Activated naive CD8-positive, alpha-beta T cell treated with anti-CD3 and anti-CD28 coated beads for 36 hours (primary cell): ENCODE measurements at places on chromosomes 2 and 18.
A peak's percentile ranks its signal among the peaks of the same experiment; 100 is the strongest.

DNA sequence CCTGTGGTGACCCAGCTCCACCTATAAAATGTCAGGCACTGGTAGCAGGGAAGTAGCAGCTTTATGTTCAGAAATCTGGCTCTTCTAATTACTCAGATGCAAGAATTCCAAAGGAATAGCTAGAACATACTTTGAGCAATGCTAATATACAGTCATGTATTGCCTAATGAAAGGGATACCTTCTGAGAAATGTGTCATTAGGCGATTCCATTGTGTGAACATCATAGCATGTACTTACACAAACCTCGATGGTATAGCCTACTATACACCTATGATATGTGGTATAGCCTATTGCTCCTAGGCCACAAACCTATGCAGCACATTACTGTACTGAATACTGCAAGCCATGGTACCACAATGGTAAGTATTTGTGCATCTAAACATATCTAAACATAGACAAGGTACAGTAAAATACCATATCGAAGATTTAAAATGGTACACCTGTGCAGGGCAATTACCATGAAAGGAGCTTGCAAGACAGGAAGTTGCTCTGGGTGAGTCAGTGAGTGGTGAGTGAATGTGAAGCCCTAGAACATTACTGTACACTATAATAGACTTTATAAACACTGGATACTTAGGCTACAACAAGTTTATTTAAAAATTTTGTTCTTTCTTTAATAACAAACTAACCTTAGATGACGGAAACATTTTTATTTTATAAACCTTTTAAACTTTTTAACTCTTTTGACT, 50.3 kb upstream of the ETAA1 start:
- DNase-seq, result no peak

DNA sequence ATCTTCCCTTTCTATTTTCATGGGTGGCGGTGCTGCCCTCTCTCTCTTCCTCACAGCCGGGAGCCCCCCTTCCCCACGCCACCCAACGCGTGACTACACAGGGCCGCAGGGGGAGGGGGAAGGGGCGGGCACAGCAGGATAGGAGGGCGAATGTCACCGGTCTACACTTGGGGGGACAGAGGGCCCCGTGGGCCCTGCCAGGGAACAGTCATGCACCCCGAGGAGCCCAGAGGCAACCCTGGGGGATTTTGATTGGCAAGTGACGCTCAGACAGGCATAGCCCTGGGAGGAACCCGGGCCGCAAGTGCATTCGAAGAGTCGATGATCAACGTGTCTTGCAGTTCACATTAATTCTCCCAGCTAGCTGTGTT, 91.1 kb upstream of the ANKRD30BL start:
- no peak for DNase-seq

- DNase-seq, result no peak
Measured at GRCh38 chr2:101509499-101510284, 34.8 kb upstream of the RFX8 start.

GRCh38 chr2:28394331-28394877, 1.7 kb downstream of the FOSL2 start:
- DNase-seq, result no peak

DNA sequence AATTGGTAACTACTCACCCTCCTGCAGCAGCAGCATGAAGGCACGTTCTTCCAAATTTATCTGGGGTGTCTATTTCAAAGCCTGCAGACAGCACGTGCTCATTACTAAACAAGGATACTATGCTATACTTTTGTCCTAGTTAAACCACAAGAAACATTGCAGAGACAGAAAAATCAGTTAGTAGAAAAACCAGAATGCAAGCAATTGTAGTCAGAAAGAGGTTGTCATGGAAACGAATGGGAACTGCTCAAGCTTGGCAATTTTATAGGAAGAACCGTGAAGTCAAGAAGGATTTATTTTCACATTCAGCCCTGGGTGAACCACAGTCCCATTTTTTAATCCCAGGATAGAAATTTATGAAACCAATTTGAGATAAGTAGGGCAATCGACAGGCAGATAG, 162.2 kb upstream of the PGAP1 start:
- DNase-seq, result no peak

GRCh38 chr2:86027196-86027921, 78.3 kb downstream of the POLR1A start:
- DNase-seq, result no peak

- no peak for DNase-seq
Measured at GRCh38 chr2:197092431-197092830, 165.9 kb upstream of the PGAP1 start.

GRCh38 chr2:109006971-109007370, 18.0 kb upstream of the EDAR start:
- no peak for DNase-seq

- no peak for DNase-seq
Measured at GRCh38 chr2:202695166-202695565, 60.4 kb downstream of the FAM117B start.

DNA sequence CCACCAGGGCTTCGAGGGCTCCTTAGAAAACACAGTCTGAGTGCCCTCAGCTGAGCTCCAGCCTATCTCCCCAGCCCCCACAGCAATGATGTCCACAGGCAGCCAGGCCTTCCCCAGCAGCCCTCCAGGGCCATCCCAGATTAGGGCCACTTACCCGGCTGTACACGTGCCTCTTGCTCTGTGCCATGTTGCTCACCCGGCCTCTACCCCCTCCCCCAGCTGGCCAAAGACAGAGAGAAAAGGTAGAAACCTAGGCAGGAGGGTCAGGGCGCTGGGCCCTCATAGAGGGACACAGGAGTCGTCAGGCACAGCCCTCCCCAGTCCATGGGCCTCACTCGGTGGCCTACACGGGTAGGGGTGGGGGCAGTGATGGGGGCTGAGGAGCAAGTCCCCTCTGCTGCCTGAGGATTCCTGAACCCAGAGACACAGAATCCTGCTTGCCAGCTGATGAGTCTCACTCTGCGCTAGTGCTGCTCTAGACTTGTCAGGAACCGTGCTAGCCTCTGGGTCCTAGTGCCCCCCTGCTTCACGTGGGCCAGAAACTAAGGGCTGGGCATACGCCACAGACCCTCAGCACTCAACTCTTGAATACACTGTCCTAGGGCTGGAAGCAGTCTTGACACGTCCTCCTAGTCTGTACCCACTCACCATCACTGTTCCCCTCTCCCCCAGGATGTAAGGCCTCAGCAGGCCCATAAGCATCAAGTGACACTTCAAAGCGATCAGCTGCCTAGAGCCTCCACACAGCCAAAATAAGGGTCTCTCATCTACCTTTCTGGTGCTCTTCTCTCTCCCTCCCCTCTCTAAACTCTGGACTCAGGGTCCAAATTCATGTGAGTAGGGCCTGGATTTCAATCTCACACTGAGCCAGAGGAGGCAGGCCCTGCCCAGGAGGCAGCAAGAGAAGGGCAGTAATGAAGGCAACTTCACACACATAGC, at the start of gene DCTN1:
DCTN1 (minus strand) TSS at position 461 of the 939 bp plus-strand sequence; CDS start at position 187, 274 bp downstream.
- DNase-seq, result no peak

- DNase-seq, result no peak
Measured at GRCh38 chr18:59915606-59916005, 15.8 kb downstream of the PMAIP1 start.

DNA sequence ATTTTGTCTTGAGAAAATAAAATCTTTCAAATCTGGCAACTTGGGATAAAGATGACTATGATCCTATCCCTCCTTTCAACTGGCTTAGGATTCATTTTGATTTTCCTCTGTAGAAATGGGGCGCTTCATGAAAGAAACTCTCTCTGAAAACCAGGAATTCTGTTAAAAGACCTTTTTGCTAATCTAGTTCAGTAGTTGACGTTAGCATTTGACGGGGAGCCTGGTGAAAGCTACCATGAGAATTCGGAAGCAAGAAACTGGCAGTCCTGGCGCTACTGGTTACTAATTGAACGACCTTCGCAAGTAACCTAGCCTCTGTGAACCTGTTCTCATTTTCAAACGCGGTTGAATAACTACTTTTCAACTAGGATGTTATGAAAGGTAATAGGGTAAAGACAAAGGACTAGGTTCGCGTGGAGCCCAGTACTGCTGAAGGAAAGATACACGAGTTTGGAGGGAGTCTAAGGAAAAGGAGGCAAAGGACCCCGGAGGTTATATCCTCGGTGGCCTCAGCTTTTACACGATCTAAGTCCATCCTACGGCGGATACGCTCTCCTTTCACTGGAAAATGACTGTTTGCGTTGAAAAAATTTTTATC, 604 bp upstream of the STK11IP start:
- DNase-seq, result no peak

- DNase-seq, result no peak
Measured at GRCh38 chr2:206259376-206260187, 14.9 kb upstream of the ZDBF2 start.

- no peak for DNase-seq
Measured at GRCh38 chr2:40433736-40434135, 18.2 kb downstream of the SLC8A1 start.

DNA sequence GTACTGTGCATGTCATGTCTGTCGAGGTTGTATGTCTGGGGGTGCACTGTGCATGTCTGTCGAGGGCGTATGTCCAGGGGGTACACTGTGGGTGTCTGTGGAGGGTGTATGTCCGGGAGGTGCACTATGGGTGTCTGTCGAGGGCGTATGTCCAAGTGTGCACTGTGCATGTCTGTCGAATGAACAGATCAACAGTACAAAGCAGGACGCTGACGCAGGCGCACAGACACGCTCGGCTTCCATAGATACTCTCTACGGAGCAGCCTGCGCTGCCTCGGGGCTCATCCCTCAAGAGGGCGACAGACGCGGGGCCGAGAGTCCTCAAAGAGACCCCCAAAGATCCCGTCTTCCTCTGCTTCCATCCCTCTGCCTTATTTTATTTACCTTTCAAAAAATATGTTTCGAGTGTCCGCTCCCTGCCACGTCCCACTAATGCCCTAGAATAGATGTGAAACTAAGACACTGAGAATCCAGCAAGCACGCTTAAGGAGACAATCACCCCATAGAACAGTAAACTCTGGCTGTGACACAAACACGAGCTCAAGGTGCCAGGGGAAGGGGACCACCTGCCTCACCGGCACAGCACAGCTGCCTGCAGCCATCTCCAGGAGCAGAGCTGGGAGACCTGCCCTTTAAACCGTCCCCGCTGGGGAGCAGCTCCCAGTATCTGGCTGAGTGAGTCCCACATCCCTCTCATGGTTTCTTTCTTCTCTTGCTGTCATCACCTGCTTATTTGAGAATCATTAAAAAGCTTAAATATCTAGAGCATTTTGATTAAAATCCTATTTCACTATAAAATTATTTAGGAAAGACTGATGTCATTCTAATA, 250.5 kb upstream of the MYT1L start:
- no peak for DNase-seq

DNA sequence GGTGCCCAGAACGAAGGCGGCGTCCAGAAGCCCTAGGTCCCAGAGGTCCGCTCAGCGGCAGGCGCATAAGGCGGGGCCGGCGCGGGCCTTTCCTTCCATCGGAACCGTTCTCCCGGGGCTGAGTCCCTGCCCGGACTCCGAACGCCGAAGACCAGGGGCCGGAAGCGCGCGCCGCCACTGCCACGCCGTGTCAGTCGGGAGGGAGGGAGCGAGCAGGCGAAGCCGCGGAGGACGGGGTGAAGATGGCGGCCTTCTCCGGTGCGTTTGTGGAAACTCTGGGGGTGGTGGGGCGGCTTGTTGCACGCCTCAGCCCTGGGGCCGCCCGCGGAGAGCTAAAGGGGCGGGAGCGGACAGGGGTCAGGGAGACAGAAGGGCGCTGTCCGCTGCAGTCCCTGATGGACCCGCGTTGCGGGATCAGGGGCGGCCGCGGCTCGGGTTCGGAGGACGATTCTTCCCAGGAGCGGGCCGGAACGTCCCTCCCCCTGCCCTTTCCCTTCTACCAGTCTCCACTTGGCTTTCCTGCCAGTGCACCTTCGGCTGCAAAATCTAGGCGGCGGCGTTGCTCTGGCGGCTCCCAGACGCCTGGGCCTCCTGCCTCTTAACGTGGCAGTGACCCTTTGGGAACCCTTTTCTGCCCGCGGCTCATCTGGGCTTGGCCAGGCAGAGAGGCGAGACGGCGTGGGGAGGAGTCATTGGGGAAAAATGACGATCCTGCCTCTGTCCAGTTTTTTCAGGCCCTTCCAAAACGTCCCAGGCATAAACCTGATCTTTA, at the start of gene DDX1:
DDX1 (plus strand) TSS at position 177 of the 772 bp plus-strand sequence; CDS start at position 243, 66 bp downstream.
- DNase-seq, result peak; percentile 89

GRCh38 chr18:6199777-6200176, 214.9 kb downstream of the L3MBTL4 start:
- no peak for DNase-seq

- no peak for DNase-seq
Measured at GRCh38 chr2:98093146-98093545, 6.2 kb downstream of the VWA3B start.

DNA sequence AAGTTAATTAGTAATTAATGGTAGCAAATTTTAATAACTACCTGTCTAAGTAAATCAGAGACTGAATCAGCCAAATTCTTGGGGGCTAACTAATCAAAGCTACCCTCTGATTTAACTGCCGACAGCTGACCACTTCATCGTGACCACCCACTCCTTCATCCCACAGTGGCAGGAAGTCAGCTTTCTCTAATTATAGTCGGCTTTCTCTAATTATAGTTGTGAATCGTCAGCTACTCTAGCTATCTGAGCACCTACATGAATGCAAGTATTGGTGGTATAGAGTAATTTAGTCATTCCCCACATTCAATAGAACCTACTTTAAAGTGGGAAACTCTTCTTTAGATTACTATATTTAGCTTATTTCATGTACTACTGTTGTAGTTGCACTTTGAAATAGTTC, 185.5 kb downstream of the PTGR3 start:
- DNase-seq, result no peak

- no peak for DNase-seq
Measured at GRCh38 chr2:76752506-76752905, 769.7 kb downstream of the LRRTM4 start.

DNA sequence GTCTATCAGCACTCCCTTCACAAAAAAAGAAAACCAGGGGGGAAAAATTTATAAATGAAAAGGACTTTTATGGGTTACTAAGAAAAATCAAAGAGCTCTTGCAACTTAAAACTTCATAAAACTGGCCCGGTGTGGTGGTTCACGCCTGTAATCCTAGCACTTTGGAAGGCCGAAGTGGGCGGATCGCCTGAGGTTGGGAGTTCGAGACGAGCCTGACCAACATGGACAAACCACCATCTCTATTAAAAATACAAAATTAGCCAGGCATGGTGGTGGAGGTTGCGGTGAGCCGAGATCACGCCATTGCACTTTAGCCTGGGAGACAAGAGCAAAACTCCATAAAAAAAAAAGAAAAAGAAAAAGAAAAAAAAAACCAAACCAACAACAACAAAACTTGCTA, 1.7 kb downstream of the DIPK1C start:
- no peak for DNase-seq

- no peak for DNase-seq
Measured at GRCh38 chr2:40658941-40659340, 207.1 kb upstream of the SLC8A1 start.

GRCh38 chr2:230913406-230914143, 11.5 kb downstream of the GPR55 start:
- no peak for DNase-seq

DNA sequence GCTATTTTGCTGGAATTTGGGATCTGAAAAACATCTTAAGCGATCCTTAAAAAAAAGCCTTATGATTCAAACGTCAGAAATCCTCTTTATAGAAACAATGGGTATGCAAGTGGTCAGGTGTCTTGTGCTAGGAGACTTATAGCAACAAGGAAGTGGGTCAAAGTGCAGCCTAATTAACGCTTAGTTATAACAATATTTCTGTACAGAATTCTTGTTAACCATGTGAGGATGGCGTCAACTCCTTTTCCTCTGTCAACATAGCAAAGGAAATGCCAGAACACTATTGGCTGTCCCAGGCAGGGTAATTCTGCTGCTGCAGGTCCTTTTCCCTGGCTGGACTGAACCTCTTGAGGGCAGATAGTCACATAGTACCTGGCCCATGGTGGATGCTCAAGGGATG, 189.4 kb downstream of the MSH2 start:
- DNase-seq, result no peak
